Midbrain (tissue), 1 donor: ENCODE measurements at places on chromosomes 4 and X.

DNA sequence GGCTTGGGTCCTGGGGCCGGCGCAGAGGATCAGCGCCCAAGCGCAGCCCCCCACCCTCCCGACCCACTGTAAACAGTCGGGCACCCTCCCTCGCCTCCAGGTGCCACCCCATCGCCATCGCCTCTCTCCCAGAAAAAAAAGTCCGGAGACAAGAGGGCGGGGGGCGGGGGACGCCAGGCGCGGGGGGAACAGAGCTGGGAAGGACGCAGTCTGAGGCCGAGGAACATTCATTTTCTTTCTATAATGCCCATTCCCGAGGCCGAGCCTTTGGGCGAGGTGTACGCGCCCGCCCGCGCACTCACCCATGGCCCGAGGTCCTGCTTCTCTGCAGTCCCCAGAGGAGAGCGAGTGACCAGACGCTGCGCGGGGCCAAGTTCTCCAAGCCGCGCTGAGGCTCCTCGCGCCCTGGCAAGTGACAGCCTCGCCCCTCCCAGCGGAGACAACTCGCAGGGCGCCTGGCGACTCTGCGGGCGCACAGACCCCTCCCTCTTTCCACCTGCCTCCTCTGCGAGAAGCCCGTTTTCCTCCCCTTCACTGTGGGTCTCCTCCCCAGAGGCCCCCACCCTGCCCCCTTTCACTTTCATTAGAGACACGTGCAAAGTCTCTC is 63.5 kb upstream of the WDR17 start:
- DNase-seq = peak; percentile 66

- DNase-seq = no peak
These were observed 408.6 kb upstream of the ACTRT1 start for GRCh38 chrX:128460835-128461234.

DNA sequence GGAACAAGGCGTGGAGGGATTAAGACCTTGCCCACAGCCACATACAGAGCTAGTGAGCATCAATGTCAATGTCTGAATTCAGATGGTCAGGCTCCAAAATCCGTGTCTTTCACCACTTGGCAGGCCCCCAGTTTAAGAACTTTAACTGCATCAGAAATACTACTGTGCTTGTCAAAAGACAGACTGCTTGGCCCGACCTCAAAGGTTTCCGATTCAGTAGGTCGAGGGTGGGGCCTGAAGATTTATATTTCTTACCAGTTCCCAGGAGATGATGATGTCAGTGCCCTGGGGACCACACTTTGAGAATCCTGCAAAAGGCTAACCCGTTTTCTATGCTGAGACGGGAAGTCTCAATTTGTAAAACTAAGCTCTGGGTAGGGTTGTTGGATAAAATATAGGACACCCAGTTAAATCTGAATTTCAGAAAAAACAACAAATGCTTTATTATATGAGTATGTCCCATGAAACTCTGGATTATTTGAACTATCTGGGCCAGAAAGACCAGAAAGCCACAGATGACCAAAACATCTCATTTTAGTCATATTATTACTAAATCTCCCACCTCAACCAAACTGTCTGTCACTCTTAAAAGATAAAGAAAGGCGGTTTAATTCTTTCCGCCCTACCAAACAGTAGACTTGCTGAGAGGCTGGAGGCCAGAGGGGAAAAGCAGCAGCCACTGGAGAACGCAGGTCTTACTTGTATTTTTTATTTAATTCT is 42.7 kb downstream of the GATB start:
- no peak for DNase-seq

DNA sequence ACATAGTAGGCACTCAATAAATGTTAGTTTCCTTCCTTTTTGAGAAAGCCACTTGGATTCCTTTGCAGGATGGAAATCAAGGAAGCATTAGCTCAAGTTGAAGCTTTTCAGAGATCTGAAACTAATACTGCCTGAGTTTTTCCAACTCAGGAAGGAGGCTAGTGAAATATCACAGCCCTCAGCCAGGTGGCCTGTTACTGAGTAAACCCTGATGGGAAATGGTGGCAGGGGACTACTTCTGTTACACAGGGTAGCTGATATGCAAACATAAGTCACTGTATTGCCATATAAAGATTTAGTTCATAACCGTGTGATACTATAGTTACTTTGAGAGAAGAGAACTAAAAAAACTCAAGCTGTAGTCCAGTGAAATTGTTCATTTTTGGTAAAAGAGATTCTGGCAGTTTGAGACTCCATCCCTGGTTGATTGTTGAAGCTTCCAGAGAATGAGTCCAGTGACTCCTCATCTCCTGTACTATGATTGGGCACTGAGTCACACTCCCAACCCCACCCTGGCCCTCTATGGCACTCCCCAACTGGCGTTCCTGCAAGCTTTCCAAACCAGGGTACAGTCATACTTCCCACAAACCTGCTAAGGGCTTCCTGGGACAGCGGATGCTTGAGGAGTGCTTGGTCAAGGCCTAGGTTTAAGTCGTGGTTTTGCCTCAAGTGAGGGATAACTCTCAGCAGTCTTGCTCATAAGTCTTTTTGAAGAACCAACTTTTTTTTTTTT is 81.8 kb downstream of the MID1IP1 start:
- DNase-seq = no peak

GRCh38 chr4:149784018-149784417 is 31.6 kb downstream of the IQCM start:
- DNase-seq = no peak

- DNase-seq = peak; percentile 51
These were observed 183.2 kb downstream of the FBXW7 start for GRCh38 chr4:152352622-152353116.

DNA sequence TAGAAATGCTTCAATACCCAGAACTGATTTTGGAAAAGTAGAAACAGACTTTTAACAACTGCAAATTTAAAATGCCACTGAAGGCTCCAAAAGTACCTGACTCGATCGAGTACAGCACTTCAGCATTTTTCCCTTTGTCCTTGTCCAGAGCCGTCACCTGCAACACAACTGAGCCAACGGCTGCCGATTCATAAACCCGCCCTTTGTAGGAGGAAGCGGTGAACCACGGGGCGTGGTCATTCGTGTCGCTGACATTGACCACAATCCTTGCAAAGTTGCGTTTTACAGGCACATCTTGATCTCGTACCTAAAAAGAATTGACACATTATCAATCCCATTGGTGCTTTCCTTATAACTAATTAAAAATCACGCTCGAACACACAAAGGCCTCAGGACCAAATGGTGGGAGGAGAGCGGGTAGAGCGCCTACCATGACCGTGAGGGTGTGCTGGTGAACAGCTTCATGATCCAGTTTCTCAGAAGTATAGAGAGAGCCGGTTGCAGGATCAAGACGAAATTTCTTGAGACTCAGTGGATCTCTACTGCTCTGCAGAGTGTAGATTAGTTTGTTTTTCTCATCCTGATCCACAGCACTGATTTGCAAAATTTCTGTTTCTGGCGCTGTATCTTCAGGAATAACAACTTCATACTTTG is 72.8 kb upstream of the MTNR1A start:
- DNase-seq = no peak

GRCh38 chr4:123649250-123649644 is 252.7 kb downstream of the SPRY1 start:
- DNase-seq = peak; percentile 15

DNA sequence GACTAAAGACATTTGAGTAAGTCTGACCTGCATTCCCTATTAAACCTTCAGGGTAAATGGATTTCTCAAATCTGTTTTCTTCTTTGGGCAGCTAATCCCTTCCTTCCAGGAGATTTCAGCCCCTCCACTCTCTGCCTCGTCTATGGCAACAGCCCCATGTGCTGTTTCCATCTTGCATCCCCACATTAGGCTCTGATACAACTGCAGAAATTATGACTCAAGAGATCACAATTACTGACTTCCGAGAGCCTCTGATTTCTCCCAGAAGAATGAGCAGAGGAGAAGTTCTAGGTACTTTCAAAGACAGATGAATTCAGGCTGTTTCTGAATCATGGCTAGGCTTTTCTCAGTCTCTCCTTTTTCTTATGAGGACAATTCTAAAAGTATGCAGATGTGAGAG is 38.7 kb downstream of the RAI2 start:
- DNase-seq = no peak

GRCh38 chrX:122363112-122363795 is 820.8 kb upstream of the GRIA3 start:
- DNase-seq = no peak

DNA sequence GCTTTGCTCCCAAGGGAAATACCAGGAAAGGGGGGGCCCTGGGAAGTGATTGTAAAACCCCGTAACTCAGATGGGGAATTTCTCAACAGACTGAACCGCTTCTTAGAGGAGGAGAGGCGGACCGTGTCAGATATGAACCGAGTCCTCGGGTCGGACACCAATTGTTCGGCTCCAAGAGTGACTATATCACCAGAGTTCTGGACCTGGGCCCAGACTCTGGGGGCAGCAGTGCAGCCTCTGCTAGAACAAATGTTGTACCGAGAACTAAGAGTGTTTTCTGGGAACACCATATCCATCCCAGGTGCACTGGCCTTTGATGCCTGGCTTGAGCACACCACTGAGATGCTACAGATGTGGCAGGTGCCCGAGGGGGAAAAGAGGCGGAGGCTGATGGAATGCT is 1.0 kb downstream of the PNMA3 start:
- no peak for DNase-seq

GRCh38 chr4:135670548-135670947 is 1469.0 kb upstream of the PABPC4L start:
- no peak for DNase-seq

DNA sequence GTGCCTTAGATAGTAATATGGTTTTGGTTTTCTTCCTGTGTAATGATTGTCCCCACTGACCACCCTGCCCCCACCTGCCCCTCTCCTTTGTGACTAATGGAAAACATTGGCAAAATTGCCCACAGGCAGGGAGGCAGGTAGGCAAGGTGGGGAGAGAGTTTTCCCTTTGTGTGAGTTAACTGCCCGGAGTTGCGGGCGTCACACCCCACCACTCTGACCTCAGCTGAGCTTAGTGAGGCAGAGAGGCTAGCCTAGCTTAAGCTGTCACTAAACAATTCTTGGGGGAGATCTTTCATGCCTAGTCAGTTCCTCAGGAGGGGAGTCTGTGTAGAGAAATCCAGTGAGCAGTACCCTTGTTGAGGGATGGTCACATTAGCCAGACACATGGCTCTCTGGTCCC is 245.3 kb downstream of the BCOR start:
- no peak for DNase-seq

GRCh38 chr4:165343353-165344191 is 16.1 kb downstream of the MSMO1 start:
- peak; percentile 39 for DNase-seq

DNA sequence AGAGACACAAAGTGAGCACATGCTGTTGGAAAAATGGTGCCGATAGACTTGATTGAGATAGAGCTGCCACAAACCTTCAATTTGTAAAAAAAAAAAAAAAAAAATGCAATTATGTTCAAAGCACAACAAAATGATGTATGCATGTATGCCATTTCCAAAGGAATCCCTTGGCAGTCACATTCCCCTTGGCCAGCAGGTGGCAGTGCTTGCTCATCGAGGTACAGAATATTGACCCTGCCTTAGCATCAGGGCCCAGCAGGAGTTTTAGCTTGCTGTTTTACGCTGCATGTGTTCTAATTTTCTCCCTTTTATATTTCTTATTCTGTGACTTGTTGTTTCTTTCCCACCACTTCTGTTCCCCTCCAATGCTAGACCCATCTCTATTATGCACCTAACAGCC is 34.5 kb upstream of the CYBB start:
- DNase-seq = peak; percentile 76

GRCh38 chr4:78298618-78299017 is 241.5 kb downstream of the FRAS1 start:
- no peak for DNase-seq

DNA sequence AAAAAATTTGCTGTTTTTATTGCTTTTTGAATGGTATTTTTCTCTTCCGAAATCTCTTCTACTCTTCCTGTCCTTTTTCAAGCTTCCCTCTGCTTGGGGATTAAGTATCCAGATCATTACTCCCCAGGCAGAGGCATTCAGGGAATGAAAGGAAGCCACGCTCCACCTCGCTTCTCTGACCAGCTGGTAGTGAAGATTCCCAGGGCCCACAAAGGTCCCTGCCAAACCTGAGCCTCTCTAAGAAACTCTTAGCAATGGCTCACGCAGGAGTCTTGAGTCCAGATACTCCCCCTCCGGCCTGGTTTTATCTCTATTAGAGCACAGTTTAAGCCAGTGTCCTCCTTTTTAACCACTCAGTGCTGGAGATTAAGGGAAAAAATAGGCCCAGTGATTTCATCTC is 51.4 kb upstream of the SOD3 start:
- no peak for DNase-seq

GRCh38 chrX:39073131-39073530 is 271.9 kb downstream of the MID1IP1 start:
- DNase-seq = no peak

- no peak for DNase-seq
These were observed 81.2 kb downstream of the NPY1R start for GRCh38 chr4:163251204-163251603.

DNA sequence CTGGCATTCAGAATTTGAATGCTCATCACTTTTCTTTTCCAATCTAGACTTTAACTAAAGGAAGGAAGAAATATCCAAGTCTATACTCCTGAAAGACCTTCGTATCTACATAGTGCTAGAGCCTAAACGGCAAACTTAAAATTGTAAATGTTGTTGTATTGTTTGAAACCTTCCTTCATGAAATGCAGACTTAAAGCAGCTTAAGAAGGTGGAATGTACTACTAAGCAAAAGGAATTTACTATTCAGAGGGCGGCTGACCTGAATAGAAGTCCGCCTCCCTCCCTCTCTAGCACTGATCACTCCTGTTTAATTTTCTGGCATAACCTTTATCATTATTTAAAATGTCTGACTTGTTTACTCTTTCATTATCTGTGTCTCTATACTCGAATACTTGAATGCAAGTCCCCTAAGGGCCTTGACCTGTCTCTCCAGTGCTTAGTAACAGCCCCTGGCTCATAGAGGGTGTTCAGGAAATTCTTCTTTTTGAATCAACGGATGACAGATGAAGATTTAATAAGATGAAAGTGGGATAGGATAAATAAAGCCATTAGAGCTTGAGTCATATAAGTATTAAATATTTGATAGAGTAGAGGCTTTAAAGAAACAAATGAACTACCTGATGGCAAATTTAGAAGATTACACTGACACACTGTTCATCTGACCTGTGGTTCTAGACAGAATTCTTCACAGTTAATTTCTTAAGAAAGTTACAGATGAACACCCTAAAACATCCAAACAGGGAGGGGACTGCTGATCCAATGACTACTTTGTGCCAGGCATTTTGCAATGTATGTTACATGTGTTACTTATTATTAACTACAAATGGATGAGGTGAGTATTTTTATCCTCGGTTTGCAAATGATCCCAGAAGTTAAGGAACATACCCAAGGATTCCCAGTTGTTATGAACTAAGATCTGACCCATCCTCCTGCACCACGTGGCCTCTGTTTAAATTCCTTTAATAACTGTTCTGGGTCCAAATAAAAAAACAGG is 20.2 kb upstream of the RBPJ start:
- no peak for DNase-seq

- no peak for DNase-seq
These were observed 1.3 kb upstream of the CCNI start for GRCh38 chr4:77076889-77077635.

DNA sequence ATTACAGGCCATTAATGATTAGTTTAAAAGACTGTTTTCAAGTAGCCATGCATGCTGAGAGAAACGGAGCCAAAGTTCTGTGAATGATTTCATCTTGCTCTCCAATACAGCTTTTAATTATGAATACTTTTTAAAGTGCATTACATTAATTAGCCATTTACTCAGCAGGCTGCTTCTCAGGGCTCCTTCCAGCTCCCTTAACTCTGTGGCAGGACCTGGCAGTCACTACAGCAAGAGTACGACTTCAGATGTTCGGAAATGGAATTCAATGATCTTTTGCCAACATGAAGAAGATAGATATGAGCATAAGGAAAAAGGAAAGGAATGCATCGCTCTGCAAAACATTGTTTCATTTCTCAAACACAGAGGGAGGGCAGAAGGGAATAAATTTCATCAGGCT is 987.2 kb downstream of the PDHA2 start:
- DNase-seq = no peak

GRCh38 chr4:127179256-127180087 is 453.3 kb upstream of the INTU start:
- no peak for DNase-seq
